ENCODE measurements at places on chromosomes 3 and 15.

GRCh38 chr15:74710319-74711094 lies 14.7 kb upstream of the EDC3 start:
- DNase-seq = no peak

DNA sequence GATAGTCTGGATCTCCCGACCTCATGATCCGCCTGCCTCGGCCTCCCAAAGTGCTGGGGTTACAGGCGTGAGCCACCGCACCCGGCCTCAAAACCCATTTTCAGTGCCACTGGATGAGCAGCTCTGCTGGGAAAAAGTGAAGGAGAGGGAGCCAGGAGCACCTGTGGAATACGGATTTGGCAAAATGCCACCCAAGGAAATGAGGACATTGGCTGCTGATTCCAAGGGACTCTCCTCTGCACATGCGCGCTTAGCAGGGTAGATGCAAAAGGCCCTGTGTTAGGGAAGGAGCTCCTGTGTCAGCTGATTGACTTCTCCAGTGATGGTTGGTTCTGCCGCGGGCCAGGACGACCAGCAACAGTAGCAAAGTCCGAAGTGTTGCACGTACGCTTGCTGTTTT lies 43.4 kb upstream of the IGF1R start:
- no peak for DNase-seq

DNA sequence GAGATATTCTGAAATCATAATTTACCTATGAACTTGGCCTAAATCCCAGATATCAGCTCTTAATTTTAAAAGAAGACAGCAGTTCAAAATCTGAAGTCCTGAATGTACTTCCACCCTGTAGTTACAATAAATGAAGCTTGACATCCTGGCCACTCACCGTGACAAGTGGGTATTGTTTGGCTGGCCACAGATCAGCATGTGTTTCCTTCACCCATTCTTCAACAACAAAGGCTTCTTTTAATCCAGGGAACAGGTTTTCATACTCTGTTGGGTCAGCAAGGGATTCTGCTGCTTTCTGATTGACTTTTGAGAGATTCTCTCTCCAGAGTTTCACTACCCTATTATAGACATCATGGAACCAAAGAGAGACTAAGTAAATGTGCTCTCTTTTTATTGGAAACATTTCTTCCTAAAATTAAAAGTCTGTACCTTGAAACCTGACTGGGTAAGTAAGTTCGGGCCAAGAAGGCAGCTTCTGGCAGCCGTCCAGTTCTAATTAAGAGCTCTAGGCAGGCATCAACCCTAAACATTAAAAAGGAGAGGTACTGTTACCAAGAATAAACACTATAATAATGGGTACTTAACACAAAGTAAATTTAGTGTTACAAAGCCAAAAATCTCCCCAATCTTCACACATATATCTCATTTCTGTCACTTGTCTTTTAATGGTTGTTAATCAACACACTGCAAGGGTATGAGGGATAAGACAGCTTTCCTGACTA lies 15.2 kb downstream of the MRPS22 start:
- no peak for DNase-seq

- no peak for DNase-seq
These were observed 29.1 kb upstream of the SRGAP3 start for GRCh38 chr3:9278498-9278897.

DNA sequence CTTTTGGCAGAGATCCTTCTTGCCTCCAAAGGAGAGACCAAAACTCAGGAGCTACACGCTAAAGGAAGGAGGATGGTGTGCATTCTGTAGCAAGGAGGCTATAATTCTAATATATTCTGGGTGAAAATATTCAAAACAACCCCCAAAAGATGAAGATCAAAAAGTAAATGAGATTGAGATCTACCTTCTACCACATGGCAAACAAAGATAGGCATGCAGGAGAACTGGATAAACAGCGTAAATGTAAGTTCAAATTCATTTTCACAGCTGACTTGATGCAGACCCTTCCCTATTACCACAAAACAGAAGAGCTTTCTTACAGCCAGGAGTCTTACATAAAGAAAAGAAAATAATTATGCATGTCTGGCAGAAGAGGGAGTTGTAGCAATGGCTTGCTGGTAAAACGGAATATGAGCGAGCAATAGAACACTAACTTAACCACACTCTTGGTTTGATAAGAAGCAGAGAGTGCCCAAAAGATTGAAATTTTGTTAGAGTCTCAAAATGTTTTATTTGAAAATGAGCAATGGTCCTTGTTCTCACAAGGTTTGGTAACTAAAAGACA lies 272.7 kb downstream of the MECOM start:
- no peak for DNase-seq

DNA sequence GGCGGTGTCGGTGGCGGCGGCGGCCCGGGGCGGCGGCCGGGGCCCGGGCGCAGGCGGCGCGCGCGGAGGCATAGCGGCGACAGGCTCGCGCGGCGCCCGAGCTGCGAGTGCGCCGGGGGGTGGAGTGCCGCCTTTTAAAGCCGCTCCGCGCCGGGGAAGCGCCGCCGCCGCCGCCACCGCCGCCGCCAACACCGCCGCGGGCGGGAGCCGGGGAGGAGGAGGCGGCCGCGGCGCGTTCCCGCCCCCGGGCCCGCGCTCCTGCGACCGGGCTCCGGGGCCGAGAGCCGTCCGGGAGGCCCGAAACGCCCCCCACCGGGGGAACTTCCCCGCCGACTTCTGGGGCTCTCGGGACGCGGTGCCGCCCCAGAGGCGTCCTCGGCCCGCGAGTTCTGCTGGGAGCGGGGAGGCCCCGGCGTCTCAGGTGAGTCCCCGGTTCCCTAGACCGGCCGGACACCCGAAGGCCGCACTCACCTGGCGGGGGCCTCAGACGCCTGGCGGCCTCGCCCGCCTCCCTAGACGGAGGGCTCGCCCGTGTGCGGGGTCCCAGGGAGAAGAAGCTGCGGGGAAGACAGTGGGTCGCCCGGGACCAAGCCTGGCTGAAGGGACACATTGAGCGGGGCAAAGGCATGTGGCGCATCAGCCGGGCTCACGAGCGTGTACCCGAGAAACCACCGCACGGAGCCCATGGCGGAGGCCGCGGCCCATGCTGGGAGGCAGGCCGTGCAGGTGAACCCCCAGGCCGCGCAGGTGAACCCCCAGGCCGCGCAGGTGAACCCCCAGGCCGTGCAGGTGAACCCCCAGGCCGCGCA lies at the start of gene PCSK6:
Gene PCSK6 (minus strand): TSS at position 109 of the 809 bp plus-strand sequence. CDS start 37 bp downstream, at position 72.
- peak; percentile 64 for DNase-seq

DNA sequence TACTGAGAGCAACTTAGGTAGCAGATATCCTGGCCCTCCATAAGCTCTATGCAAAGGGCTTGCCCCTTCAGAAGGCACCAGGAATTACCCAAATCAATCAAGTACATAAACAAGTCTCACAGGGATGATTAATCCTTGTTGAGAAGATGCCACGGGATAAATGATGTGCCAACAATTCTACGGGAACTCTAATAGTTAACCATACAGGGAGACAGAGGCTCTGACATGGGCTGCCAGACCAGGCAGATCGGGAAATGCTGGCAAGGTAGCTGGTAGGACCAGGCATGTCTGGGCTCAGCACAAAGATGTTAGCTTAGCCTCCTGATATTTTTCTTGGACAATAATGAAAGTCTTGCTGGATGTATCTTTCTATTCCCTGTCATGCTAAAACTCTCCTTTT lies 249.3 kb upstream of the THBS1 start:
- no peak for DNase-seq

GRCh38 chr3:14457999-14458398 lies 55.6 kb downstream of the SLC6A6 start:
- no peak for DNase-seq

GRCh38 chr3:36201546-36201945 lies 178.8 kb upstream of the STAC start:
- no peak for DNase-seq

- no peak for DNase-seq
These were observed 30.6 kb downstream of the CRTAP start for GRCh38 chr3:33144433-33144832.

GRCh38 chr15:23395030-23395692 lies 40.6 kb downstream of the GOLGA8S start:
- DNase-seq = no peak

- DNase-seq = peak; percentile 63
These were observed 19.4 kb upstream of the KIF23 start for GRCh38 chr15:69394556-69395282.

DNA sequence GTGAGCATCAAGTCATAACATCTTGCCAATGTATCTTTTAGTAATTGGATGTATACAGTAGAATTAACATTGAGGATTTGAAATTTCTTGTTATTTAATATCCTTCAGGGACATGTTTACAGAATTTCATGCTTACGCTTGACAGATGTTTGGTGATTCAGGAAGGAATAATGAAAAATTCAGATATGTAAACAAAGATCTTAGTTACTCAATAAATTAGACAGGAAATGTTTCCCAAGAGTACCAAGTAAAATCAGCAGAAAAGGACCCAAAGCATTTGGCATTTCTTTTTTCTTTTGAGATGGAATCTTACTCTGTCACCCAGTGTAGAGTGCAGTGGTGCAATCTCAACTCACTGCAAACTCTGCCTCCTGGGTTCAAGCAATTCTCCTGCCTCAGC lies 4.7 kb upstream of the COL6A5 start:
- no peak for DNase-seq

- DNase-seq = peak; percentile 23
These were observed 459.4 kb downstream of the GBE1 start for GRCh38 chr3:81302045-81302444.

DNA sequence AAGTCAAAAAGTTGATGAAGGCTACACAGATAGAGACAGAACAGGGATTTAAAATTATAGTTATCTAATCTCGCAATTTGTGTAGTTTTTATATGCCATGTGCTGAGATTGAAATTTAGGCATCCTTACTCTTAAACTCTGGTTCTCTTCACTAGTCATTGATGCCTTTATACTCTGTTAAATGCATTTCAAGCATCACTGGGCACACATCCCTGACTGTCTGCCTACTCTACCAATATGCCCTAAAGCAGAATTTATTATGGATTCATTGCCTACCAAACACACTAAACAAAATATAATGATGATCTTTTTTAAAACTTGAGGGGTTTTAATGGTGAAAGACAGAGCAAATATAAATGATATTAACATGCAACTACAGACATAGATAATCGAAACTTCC lies 10.3 kb upstream of the ALCAM start:
- no peak for DNase-seq

DNA sequence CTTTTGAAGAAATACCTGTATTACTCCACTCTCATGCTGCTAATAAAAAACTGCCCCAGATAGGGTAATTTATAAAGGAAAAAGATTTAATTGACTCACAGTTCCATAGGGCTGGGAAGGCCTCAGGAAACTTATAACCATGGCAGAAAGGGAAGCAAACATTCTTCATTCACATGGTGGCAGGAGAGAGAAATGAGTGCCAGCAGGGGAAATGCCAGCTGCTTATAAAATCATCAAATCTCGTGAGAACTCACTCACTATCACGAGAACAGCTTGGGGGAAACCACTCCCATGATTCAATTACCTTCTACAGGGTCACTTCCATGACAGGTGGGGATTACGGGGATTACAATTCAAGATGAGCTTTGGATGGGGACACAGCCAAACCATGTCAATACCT lies 18.7 kb downstream of the MFSD1 start:
- no peak for DNase-seq

Data from large intestine (tissue), 12 donors.